Mesenchymal stem cell (in vitro differentiated cells and primary cell): ENCODE measurements at places on chromosomes 12 and 14.

GRCh38 chr12:122517877-122518276 is 8.9 kb downstream of the RSRC2 start:
- peak; percentile 98 for DNase-seq
- peaks cover 5% of the 10 kb centered on the region for H3K4me1 ChIP-seq
- peaks cover 26% of the 10 kb centered on the region for H3K36me3 ChIP-seq
- H3K27me3 ChIP-seq, result no peaks in the 10 kb centered on the region

GRCh38 chr12:26345471-26346003 is 150.2 kb downstream of the SSPN start:
- H3K27ac ChIP-seq, result no peak overlapping the region
- no peak overlapping the region for H3K4me3 ChIP-seq
- DNase-seq, result no peak

- no peaks in the 10 kb centered on the region for H3K4me1 ChIP-seq
- no peak overlapping the region for H3K4me3 ChIP-seq
- DNase-seq, result peak; percentile 6
- no peaks in the 10 kb centered on the region for H3K27me3 ChIP-seq
These were observed 166.9 kb downstream of the NELL2 start for GRCh38 chr12:44709166-44709565.

GRCh38 chr12:128753438-128753837 is 70.3 kb downstream of the SLC15A4 start:
- peaks cover 2% of the 10 kb centered on the region for H3K4me1 ChIP-seq
- no peaks in the 10 kb centered on the region for H3K27me3 ChIP-seq
- H3K36me3 ChIP-seq, result no peaks in the 10 kb centered on the region
- H3K27ac ChIP-seq, result no peak overlapping the region
- no peak for DNase-seq

DNA sequence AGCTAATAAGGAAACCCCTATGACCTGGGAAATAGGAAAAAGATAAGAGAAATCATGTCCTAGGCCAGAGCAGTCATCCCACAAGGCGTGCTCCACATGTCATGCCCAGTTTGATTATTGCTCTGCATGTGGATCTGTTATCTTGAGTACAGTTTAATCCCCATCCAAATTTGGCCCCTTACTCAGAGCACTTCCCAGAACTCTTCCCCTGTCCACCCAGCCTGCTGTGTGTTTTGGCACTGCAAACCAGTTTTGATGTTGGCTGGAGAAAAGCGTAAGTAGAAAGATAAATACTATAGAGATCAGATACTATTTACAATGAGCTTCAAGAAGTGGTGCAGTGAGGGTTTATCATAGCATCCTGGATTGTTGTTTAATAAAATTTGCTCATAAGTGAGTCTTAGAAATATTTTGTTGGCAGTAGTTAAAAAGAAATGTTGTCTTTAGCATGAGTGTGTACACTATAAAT is 83.8 kb downstream of the PTPRB start:
- DNase-seq, result no peak
- no peak overlapping the region for H3K27ac ChIP-seq
- no peaks in the 10 kb centered on the region for H3K27me3 ChIP-seq
- no peak overlapping the region for H3K4me3 ChIP-seq
- no peaks in the 10 kb centered on the region for H3K4me1 ChIP-seq

GRCh38 chr12:94327809-94328208 is 131.9 kb downstream of the CEP83 start:
- H3K4me1 ChIP-seq, result no peaks in the 10 kb centered on the region
- H3K4me3 ChIP-seq, result no peak overlapping the region
- no peak for DNase-seq
- H3K36me3 ChIP-seq, result peaks cover 6% of the 10 kb centered on the region

DNA sequence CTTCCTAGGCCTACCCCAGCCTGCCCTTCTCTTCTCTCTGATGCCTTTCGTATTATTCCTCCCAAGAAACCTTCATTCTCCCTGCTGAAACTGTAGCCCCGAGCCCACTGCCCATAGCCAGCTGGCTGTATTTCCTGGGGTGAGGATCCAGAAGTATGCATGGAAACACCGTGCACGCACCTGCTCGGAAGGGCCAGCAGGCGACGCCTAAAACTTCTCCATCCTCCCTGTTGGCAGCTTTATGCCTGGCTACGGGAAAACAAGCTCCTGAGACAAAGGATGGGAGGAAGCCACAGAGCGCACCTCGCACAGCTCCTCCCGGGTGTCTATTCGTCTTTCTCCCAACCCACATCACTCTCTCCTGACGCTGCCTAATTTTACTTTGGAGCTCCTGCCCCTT is 69.0 kb upstream of the CAPRIN2 start:
- DNase-seq, result no peak
- H3K36me3 ChIP-seq, result no peaks in the 10 kb centered on the region
- no peak overlapping the region for H3K27ac ChIP-seq
- H3K27me3 ChIP-seq, result no peaks in the 10 kb centered on the region
